Kasumi-1 (cell line): ENCODE measurements at places on chromosomes 1 and 21.
A peak's percentile ranks its signal among the peaks of the same experiment; 100 is the strongest.

- peak; percentile 62 for DNase-seq
Observed at GRCh38 chr1:218459878-218460711, 115.0 kb downstream of the TGFB2 start.

- peak; percentile 71 for DNase-seq
Observed at GRCh38 chr1:20166051-20166450, 19.8 kb upstream of the UBXN10 start.

DNA sequence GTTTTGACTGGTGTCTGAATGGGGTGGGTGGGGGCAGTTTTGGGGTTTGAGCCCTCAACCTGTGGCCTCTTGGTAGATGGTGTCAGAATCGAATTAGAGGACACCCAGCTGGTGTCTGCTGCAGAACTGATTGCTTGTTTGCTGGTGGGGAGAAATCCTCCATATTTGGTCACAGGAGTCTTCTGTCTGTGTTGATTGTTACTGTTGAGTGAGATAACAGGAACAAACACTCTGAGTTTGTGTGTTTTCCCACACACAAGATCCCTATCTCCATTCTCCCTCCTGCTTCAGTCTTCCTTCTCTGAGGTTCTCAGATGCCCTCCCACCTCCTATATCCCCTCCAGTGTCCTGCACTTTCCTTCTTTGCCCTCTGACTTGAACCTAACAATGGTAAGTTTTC, 19.1 kb upstream of the CGN start:
- no peak for DNase-seq

DNA sequence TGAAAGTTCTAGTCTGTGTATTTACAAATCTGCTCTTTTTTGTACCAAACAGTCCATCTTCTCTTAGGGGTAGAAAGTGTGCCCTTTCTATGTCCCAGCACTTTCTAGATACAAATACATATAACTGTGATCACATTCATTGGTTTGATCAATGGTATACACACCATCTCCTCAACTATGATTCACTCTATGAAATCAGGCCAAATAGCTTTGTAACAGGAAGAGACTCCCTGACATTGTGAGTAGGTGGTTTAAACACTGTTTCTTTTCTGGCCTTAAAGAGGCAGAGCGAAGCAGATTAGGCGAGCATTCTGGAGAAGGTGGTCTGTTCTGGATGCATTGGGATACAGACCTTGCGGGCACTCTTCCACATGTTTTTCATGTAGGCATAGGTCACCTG, 39.3 kb upstream of the EXOSC10 start:
- DNase-seq, result no peak

DNA sequence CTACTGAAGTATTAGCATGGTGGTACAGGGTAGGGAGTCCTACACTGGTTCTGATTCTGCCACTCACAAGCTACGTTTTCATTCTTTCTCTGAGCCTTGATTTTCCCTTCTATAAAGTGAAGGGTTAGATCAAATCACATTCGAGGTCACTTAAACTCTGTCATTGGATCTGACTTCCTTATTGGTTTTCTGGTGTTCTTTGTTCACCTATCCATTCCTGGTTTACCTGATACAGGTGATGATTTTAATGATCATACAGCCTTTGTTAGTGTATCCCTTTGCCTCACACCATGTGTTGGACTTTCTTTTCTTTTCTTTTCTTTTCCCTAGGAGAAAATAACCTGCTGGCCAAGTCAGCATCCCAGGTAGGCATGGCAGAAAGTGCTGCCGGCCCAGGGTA, 74.8 kb downstream of the NOS1AP start:
- DNase-seq, result no peak

DNA sequence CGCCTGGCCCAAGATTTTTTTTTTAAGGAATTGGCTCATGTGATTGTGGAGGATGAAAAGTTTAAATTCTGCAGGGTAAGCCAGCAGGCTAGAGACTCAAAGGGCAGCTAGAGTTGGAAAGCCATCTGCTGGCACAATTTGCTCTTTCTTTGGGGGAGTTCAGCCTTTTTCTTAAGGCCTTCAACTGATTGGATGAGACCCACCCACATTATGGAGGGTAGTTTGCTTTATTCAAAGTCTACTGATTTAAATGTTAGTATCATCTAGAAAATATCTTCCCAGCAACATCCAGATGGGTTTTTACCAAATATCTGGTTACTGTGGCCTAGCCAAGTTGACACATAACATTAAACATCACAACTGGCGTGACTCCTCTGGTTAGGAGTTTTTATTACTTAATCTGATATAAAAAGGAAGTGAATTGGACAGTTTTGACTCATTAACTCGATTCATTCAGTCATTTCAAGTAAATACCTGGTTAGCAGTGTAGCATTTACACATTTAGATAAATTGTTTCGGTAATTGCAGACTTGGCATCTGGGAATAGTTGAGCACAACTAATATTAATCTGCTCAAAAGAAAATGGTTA, 12.4 kb downstream of the HOOK1 start:
- no peak for DNase-seq

DNA sequence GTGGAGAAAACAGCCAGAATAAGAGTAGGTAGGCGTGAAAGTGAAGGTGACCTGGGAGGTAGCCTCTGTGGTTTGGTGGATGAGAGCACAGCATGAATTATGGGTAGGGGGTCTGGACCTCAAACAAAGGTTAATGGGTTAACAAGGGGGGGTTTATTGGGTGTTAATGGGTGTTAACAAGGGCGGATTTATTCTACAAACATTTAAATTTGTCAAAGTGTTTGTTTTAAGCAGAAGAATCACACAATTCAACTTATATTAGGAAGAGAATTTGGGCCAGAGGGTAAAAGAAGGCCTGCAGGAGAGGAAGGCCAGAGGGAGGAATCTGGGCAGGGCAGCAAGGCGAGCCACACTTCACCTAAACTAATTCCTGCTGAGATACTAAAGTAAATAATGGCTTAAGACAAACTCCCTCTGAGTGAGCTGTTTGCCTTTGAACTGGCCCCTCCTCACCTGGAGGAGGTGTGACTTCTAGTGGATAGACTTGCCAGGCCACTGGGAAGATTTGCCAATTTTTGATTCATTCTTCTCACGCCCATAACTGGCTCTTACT, 191.7 kb downstream of the GIPC2 start:
- DNase-seq, result no peak

DNA sequence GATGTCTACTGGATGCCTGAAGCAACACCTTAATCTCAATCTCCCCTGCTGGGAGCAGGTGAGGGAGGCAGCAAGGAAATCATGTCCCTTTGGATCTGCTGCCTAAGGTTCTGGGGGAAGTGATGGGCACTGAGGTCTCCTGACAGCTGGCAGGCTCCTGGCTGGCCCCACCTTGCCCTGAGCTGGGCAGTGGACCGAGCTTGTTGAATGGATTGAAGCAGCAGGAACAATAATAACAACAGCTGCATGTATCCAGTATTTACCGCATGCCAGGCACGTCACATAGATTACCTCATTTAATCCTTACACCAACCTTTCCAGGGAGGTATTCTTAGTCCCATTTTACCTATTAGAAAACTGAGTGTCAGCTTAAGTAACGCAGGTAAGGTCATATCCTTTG, 133.9 kb downstream of the PLXNA2 start:
- no peak for DNase-seq

DNA sequence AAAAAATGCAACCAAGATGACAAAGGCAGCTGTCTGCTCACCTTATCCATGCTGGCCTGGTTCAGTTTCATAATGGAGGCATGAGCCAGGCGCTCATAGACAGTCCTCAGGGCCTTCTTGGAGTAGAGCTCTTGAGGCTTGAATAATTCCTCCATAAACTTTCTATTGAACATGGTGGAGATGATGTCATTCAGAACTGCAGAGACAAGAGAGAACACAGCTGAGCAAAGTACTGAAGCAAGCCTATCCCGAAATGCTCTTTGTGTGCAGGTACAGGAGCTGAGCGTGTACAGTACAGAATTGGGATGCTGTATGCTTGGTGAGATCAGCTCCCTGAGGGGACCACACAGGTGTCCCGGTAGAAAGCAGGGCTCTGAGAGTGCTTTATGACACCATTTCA, 11.5 kb downstream of the OSCP1 start:
- DNase-seq, result no peak

GRCh38 chr1:228075801-228076271, 6.7 kb upstream of the ARF1 start:
- DNase-seq, result no peak

GRCh38 chr1:228515200-228515834, 28.1 kb downstream of the RNF187 start:
- peak; percentile 58 for DNase-seq

DNA sequence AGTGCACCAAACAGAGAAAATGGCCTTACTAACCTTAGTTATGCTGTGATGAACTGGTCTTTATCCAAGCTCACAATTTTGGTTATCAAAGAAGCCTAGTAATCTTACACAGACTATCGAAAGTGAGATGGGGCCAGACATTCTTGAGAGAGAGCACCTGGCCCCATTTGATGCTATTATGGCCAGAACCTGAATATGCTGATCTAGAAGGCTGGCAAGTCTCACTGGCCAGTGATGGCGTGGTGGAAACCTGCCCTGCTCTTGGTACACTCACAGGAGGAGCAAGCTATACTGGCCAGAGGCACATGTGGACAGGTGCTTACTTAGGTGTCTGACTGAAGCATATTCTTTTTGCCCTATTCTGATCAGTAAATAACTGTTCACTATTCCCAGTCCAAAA, 357.8 kb upstream of the ZRANB2 start:
- DNase-seq, result no peak
